ENCODE measurements at places on chromosomes 1 and 21.

DNA sequence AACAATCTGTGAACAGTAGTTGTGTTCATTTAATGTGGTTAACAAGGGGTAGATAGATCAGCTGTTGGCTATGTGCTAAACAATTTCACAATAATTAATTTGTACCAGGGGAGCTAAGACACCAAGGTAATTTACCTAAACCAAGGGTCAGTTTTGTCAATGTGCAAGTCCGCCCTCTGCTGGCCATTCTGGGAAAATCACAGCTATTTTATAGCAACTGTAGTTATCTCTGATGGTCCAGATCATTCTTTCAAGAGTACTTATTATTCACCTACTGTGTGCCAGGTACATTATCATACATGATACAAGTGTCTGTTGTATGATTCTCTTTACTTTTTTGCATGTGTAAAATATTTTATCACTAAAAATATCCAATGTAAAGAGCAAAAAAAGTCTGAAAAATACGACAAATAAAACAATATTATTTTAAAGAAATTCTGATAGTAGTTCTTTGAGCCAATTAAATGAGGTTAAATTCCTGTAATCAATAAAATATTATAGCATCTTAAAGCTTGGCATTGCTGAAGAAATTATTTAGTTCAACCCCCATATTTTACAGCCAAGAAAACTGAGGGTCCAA, 312.3 kb upstream of the FAM78B start:
- DNase-seq: peak; percentile 21

DNA sequence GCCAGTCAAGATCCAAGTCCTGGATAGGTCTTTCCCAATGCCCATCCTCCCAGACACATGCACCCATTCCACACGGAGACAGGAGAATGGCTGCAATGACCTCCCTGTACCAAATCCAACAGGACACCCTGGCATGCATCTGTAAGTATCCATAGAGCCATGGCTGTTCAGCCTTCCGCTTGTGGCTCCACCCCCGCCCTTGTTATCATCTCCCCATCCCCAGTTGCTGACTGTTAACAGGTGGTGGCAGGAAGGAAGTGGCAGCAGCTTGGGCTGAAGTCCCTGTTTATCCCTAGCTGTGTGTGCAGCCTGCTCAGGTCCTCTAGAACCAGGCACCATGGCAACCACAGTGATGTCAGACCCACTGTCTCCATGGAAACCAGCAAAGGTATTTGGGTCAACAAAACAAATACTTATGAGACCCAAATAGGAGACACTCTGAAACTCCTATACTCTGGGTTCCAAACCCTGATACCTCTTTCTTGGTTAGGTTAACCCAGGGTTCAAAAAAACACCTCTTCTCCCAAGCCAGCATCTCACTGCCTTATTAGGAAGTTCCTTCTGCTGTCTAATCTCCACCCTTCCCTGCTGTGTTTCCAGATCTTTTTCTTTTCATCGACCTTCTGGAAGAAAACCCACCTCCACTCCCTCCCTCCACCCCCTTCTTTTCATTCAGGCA, 721 bp downstream of the PBXIP1 start:
- DNase-seq: no peak

- no peak for DNase-seq
Measured at GRCh38 chr1:14733048-14733778, 134.7 kb downstream of the KAZN start.

GRCh38 chr1:44531785-44532566, 126.9 kb downstream of the RNF220 start:
- no peak for DNase-seq

- peak; percentile 57 for DNase-seq
Measured at GRCh38 chr1:161082996-161083747, 6.2 kb downstream of the NECTIN4 start.

GRCh38 chr1:55329808-55330432, 114.8 kb upstream of the USP24 start:
- no peak for DNase-seq

- DNase-seq: peak; percentile 40
Measured at GRCh38 chr21:36125512-36126207, 9.2 kb upstream of the CBR3 start.

Data from left ventricle myocardium inferior (tissue), 1 donor.